ENCODE measurements at places on chromosomes 5 and 9.

GRCh38 chr9:123682746-123683145 lies 247.2 kb downstream of the DENND1A start:
- DNase-seq, result no peak

DNA sequence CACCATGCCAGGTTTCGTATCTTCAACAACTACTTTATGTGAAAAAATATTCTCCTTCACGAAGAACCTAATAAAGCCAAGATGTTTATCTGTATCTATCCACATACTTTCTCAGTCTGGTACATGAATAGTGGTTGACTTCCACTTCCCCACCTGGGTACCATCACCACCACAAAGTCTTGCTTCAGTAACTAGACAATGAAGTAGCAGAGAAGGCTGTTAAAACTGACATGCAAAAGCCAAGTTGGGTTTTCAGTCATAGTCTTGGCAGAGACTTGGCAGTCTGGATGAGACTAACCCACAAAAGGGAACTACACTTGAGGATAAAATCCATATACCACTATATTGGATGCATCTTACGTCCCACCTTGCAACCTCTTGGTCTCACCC lies 5.0 kb downstream of the P4HA2 start:
- DNase-seq, result no peak

- no peak for DNase-seq
Observed at GRCh38 chr9:112059145-112059965, 115.7 kb downstream of the SUSD1 start.

- DNase-seq, result no peak
Observed at GRCh38 chr5:72326306-72326649, 6.1 kb downstream of the PTCD2 start.

DNA sequence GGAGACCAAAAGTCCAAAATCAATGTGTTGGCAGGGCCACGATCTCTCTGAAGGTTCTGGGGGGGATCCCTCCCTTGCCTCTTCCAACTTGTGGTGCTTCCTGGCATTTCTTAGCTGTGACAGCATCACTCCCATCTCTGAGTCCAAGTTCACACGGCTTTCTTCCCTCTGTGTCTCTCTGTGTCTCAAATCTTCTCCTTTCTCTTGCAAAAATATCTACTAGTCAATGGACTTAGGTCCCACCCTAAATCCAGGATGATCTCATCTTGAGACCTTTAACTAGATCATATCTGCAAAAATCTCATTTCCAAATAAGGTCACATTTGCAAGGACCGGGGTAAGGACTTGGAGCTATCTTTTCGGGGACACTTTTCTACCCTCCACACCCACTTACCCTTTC lies 186.1 kb downstream of the HSD17B3 start:
- no peak for DNase-seq
